Iris pigment epithelial cell (primary cell): ENCODE measurements at places on chromosomes 6 and 20.

- DNase-seq: no peak
Observed at GRCh38 chr20:31604567-31605030, 490 bp upstream of the ID1 start.

- peak; percentile 62 for DNase-seq
Observed at GRCh38 chr6:14144678-14145113, 27.1 kb downstream of the CD83 start.

DNA sequence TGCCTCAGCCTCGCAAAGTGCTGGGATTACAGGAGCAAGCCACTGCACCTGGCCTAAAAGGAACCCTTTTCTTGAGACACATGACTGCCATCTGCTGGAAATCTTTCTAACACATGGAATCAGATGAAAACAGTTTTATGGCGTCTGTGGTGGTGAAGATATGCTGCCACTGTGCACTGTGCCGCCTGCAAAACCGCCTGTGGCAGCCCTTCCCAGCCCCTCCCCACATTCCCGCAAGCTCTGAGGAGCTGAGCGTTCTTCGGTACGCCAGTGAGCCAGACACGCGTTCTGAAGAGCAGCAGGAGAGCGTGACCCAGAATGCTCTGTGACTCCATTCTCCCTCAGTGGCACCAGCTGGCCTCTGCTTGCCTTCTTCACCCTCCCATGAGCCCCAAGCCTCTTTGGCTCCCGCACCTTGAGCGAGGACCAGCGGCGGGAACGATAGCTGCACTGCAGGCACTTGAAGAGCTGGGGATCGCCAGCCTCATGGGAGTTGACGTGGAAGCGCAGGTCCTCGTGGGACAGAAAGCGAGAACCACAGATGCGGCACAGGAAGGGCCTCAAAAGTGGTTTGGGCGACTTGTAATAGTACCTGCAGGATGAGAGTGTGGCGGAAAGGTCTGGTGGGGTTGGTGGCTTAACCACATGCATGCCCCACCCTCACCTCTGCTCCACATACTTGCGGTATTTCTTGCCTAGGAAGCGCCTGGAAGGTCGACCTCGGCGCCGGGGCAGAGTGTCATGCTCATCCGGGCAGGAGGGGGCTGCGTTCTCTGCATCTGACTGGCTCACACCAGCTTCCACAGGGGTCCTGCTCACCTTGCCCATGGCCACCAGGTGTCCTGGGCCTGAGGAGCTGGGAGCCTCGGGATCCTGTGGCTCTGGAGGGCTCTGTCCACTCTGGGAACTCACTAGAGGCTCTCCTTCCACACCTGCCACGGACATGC, 8.7 kb downstream of the ZNF335 start:
- peak; percentile 34 for DNase-seq

- DNase-seq: peak; percentile 75
Observed at GRCh38 chr6:141988954-141989705, 143.6 kb upstream of the GJE1 start.

DNA sequence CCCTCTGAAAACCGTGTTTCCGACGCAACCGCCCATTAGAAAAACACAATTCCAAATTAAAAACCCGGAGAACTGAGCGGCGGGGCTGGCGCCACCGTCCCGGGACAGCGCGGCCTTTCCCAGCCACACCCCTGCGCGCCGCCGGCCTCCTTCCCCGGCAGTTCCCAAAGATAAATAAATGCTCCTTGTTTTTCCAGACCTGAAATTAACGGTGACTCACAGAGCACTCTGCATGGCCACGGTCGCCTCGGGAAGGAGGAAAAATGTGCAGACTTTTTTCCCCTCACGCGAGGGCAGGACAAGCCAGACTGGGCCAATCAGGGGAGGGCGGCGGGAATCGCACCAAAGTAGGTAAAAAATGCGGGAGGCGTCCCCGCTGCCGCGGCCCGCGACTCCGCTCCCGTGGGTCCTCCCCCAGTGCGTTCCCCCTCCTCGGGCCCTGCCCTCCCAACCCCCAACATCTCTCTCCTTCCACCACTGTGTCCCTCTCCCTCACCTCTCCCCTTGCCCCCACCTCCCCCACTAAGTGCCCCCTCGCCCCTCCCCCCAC, 828 bp upstream of the DSTN start:
- DNase-seq: peak; percentile 94

DNA sequence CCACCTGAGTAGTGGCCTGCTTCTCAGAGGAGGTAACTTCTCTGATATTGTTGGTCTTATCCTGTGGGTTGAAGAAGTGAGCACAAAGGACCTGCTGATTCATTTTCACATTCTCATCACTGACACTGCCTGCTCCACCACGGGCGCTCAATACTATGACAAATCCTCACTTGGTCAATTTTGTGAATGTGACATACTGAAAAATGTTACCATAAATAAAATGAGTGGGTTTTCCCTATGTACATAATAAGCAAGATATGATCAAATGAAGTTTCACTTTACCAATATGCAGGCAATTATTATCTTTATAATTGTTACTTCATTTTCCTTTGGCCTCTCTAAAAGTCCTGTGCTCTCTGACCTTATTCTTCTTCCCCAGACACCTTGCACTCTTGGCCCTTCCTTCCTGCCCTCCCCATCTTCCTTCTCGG, 71.5 kb upstream of the RIPOR2 start:
- no peak for DNase-seq

- DNase-seq: no peak
Observed at GRCh38 chr20:62774762-62775161, 21.5 kb upstream of the MRGBP start.

- no peak for DNase-seq
Observed at GRCh38 chr6:165799391-165800153, 136.5 kb upstream of the PDE10A start.

DNA sequence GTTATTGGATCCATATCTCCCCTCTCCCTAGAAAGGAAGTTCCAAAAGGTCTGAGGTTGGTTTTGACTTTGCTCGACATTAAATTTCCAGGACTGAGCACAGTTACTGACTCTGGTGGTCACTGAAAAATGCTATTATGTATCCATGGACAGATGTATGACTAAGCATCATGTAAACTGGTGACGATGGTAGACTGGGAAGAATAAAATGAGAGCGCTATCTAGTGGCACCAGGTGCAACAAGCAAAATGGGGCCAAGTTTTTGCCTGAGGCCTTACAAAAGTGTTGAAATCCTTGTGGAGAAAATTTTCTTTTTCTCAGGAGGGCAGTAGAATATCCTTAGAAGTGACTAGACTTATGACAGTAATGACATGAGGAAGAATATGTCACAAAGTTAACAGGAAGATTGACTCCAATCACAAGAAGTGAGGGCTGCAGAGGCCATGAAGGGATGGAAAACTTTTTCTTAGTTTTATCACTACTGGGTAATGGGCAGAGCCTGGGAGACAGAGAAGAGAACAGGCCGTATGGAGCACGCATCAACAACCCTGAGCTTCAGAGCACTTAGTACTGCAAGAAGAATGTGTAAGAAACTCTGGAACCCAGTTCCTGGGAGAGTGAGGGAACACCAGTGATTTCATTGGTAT, 88.9 kb upstream of the ELOVL5 start:
- peak; percentile 91 for DNase-seq
